ENCODE measurements at places on chromosomes 11 and 22. TPM values are rescaled to one million over a fixed set of nuclear protein-coding genes. Genes with fewer than 3 reads are reported as not detected.

The APOA1 gene
- 2.9 TPM for total RNA-seq

The SYT7 gene
- 5.4 TPM for total RNA-seq

The MPEG1 gene
- 4.5 TPM for total RNA-seq

The OR5W2 gene
- total RNA-seq: not detected

The APOA5 gene
- total RNA-seq: not detected

The SOX6 gene
- 24.6 TPM for total RNA-seq

The DLAT gene
- total RNA-seq: 27.1 TPM

The DERL3 gene
- not detected for total RNA-seq

The KRTAP5-9 gene
- total RNA-seq: 0.55 TPM

The ASRGL1 gene
- total RNA-seq: 2.5 TPM

Measured in suprapubic skin (tissue), 4 donors.